Stimulated activated CD8-positive, alpha-beta memory T cell treated with anti-CD3 and anti-CD28 coated beads, Interleukin-7, amount 100 ng/mL, for 4 hours (primary cell): ENCODE measurements at places on chromosomes 5 and 9.

GRCh38 chr9:79719021-79719420 is 147.3 kb downstream of the TLE4 start:
- no peak for DNase-seq

DNA sequence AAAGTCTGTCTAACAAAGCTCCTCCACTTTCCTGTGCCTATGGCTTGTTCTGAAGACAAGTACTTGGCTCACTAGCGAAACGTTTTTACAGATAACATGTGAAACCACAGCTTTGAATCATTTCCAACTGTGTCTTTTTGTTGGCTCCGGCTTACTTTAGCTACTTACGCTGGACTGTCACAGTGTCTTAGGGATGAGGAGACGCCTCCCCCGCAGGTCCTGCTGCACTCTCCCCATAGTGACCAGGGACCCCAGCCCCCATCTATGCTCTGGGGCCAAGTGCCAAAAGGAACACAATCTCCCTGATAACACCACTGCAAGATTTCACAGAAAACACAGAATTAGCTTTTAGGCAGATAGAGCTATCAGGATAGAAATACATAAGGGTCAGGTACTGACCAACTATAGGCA is 219.1 kb downstream of the ADAMTS6 start:
- no peak for DNase-seq

DNA sequence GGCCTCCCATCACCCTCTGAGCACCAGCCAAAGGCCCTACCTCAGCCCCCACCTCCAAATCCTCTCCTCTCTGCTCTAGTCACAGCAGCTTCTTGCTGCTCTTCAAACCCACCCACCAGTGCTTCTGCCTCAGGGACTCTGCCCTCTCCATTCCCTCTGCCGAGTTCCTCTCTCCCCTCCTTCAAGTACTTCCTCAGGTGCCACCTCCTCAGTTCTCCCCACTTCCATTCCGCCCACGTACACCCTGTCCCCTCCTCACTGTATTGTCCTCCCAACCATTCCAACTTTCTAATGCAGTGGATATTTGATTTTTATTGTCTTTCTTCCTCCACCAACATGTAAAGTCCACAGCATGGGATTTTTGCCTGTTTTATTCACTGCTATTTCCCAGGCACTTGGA is 43.2 kb downstream of the C5orf15 start:
- DNase-seq: no peak

- DNase-seq: no peak
These were observed 312.1 kb downstream of the CDH12 start for GRCh38 chr5:22541037-22541436.

DNA sequence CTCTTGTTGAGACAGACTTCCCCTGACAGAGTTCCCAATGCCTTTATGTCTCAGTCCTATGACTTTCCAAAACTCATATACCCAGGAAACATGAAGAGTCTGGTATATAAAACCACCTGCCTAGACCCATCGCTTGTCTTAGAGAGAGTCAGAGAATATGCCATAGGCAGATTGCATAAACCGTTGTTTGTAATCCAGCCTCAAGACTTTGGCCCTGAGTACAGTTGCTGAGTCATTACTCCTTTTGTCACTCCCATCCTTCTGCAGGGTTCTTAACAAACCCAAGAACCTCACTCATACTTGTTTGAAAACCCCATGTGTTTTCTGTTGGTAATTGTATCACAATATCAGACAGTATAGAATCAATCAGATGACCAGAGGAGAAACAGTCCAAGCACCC is 616.3 kb downstream of the SLCO4C1 start:
- no peak for DNase-seq

GRCh38 chr9:110969971-110970386 is 68.3 kb downstream of the LPAR1 start:
- no peak for DNase-seq
